Hepatic stellate cell (primary cell): ENCODE measurements at places on chromosomes 7 and 10.
A peak's percentile ranks its signal among the peaks of the same experiment; 100 is the strongest.

DNA sequence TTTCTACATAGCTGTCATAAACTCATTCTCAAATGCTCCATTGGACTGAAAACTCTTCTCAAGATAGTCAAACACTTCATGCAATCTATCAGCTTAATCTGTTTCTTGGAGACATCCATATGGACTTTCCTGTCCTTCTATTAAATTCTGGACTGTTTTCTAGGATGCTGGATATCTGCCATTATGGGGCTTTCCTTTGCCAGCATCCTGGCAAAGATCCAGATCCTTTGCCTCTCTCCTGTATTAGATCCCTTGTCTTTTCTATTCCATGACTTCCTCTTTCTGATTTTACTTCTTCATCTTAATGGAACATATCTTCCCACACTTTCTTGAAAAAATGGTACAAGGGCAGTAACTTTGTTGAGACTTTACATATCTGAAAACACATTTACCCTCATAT, 35.9 kb upstream of the SKAP2 start:
- DNase-seq, result no peak

- DNase-seq, result no peak
These were observed 85.0 kb downstream of the BTRC start for GRCh38 chr10:101438881-101439391.

GRCh38 chr7:44281811-44282600, 43.4 kb downstream of the CAMK2B start:
- DNase-seq, result no peak

GRCh38 chr10:122054048-122055025, 65.4 kb downstream of the TACC2 start:
- DNase-seq, result peak; percentile 69

DNA sequence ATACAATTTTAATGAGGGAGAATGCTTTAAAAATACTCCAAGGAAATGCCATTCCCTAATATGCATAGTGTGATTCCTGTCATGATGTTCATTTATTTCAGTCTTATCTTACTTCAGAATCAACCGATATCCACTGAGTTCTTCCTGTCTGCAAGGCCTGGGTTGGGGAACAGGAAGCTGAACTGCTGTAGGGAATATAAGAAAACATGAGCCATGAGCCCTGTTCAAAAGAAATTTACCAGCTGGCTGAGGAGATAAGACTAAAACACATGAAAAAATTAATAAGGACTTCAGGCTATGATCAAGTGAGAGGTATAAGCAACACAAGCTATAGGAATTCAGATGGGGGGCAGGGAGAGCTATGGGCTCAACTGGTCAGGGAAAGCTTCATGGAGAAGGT, 184.7 kb downstream of the PLPP4 start:
- no peak for DNase-seq
